ENCODE measurements at places on chromosomes 16 and 17.

DNA sequence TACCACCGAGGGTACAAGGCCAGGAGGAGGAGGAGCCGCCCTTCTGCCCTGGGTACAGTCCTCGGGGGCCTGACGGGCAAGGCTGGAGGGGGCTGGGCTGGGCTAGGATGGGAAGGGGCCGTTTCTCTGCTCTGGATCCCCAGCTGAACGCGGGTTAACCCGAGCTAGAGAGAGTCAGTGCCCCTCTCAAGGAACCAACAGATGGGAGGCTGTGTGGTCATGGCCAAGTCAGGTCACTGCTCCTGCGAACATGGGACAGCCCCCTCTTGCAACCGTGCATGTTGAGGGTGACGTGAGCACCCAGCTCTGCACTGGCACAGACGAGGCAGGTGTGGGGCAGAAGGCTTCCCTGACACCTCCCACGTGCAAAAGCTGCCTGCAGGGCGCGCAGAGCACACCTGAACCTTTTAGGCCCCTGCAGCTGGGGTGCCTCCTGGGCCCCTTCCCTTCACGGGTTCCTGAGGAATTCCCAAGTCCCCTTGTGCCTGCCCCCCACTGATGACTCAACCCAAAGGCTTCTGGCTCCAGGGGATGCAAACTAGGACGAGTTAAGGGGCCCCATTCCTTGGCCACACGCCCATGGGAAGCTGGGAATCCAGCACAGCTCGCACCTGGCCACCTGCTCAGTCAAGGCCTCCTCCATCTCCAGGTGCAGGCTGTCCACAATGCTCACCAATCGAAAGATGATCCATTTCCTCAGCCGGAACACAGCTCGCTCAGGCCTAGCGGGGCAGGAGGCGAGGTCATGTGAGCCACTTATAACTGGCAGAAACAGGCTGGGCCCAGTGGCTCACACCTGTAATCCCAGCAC lies 6.3 kb downstream of the MYBBP1A start:
- DNase-seq: no peak

- no peak for DNase-seq
These were observed 468.7 kb upstream of the C16orf82 start for GRCh38 chr16:26598061-26598460.

DNA sequence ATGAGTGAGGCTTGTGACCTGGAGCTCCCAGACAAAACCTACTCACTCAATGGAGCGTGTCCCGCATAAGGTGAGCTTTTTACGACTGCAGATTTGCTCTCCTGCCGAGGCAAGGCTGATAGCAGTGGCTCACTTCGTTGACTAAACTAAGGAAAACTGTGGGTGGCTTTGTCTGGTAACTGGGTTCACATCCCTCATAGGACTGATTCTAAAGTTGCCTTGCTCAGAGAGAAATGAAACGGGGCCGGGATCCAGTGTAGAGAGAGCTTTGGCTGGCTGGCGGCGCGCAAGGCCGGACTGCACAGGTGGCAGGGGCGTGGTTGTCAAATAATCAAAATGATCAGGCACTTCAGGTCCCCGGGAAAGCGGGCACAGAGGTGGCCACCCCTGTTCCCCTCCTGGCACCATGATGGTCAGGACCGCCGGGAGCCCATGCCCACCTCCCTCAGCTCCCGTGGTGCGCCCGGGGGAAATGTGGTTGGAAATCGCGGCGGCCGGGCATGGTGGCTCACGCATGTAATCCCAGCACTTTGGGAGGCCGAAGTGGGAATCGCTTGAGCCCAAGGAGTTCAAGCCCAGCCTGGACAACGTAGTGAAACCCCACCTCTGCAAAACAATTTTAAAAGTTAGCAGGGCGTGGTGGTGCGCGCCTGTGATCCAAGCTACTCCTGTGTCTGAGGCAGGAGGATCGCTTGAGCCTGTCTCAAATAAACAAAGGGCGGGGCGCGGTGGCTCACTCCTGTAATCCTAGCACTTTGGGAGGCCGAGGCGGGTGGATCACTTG lies 26.6 kb upstream of the OR1F1 start:
- no peak for DNase-seq

GRCh38 chr16:58448890-58449289 lies 51.1 kb upstream of the NDRG4 start:
- no peak for DNase-seq

- no peak for DNase-seq
These were observed 6.1 kb downstream of the ZG16 start for GRCh38 chr16:29784157-29784556.

DNA sequence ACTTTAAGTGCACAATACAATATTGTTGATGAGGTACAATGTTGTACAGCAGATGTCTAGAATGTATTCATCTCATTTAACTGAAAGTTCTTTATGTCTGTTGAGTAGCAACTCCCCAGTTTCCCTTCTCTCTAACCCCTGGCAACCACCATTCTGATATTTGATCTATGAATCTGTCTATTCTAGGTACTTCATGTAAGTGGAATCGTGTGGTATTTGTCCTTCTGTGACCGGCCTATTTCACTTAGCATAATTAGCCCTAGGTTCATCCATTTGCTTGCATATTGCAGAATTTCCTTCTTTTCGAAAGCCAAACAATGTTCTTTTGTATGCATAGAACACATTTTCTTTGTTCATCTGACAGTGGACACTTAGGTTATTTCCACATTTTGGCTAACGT lies 10.8 kb downstream of the RGS9 start:
- DNase-seq: no peak

DNA sequence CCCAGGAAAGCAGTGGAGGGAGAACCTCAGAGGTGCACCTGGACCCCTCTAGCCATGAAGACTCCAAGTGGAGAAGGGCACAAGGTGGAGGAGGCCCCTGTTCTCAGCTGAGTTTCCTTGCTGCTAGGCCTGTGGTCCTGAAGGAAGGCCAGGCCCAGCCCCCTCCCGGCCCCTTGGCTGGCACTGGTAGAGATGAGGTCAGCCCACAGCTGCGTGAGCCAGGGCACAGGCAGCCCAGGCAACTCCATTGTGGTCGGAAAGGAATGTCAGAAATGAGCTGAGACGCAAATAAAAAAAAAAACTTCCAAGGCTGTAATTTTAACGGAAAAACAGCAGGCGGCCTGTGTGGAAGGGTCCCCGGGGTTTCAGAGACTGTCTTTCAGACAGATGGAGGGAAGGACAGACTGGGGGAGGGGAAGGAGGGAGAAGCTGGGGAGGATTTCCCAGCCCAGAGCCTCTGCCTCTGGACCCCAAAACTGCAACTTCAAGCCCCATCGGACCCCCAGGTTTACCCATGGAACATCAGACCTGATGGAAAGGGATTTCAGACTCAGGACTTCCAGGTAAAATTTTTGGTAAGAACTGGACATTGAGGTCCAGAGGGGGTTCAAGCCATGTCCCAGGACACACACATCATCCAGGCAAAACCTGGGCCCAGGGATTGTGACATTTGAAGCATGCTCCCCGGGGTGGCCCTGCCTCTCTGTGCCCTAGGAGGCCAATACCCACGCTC lies 25.6 kb upstream of the MRPS23 start:
- no peak for DNase-seq

GRCh38 chr16:82432261-82432660 lies 194.5 kb upstream of the CDH13 start:
- DNase-seq: no peak

GRCh38 chr17:78925234-78925633 lies at the start of gene TIMP2:
TSS of gene TIMP2 (minus strand) at chr17:78925387. CDS start at chr17:78925088, 299 bp downstream.
- DNase-seq: peak; percentile 18

DNA sequence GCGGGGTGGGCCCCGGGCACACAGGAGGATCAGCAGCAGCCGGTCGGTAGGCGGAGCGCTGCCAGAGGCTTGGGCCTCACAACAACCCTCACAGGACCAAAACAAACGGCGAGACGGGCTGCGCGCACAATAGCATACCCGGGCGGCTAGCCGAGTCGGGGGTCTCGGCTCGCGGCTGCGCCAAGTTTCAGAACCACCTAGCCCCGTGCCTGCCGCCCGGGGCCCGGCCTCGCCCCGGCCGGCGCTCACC lies 732 bp downstream of the ULK2 start:
- DNase-seq: peak; percentile 35

Data from activated naive CD4-positive, alpha-beta T cell (primary cell).